ENCODE measurements at places on chromosomes 11 and 22.
A peak's percentile ranks its signal among the peaks of the same experiment; 100 is the strongest.

DNA sequence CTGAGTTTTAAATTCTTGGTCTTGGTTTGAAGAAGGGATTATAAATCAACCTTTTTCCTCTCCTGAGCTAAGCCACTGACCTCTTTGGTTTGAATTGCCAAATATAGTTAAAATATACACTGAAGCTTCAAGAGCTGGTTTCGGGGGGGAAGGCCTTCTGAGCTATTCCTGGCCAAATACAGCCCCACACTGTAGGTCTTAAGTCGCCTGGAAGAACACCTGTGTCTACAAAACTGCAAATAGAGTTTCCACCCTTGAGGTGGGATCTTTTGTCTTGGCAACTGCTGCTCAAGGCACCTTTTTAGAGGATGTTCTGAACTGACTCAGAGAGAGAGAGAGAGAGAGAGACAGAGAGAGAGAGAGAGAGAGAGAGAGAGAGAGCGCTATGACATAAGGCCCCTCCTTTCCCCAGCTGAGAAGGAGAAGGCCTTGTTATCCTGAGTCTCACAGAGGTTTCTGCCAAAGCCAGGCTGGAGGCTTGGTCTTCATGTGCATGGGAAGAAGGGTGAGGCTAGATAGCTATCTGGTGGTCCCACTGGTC, 5.5 kb downstream of the ADM start:
- DNase-seq: no peak

- no peak for DNase-seq
Observed at GRCh38 chr11:112004389-112004788, 20.8 kb upstream of the DLAT start.

DNA sequence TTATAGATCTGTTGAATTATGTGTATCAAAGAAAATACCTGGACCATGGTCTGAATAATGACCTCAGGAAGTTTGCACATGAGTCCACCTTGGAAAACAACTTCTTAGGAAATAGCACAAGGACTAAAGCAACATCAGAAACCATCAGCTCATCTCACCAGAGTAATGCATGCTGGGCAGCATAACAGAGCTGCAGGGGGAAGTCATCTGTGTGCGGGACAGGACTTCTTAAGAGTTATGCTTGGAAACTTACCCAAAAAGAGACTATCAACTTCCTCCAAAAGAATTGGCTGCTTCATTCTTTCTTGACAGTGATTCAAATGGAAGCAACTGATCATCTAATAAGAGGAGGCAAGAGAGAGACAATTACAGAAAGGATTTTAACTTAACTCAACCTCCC, 2.5 kb downstream of the OR56B4 start:
- no peak for DNase-seq

DNA sequence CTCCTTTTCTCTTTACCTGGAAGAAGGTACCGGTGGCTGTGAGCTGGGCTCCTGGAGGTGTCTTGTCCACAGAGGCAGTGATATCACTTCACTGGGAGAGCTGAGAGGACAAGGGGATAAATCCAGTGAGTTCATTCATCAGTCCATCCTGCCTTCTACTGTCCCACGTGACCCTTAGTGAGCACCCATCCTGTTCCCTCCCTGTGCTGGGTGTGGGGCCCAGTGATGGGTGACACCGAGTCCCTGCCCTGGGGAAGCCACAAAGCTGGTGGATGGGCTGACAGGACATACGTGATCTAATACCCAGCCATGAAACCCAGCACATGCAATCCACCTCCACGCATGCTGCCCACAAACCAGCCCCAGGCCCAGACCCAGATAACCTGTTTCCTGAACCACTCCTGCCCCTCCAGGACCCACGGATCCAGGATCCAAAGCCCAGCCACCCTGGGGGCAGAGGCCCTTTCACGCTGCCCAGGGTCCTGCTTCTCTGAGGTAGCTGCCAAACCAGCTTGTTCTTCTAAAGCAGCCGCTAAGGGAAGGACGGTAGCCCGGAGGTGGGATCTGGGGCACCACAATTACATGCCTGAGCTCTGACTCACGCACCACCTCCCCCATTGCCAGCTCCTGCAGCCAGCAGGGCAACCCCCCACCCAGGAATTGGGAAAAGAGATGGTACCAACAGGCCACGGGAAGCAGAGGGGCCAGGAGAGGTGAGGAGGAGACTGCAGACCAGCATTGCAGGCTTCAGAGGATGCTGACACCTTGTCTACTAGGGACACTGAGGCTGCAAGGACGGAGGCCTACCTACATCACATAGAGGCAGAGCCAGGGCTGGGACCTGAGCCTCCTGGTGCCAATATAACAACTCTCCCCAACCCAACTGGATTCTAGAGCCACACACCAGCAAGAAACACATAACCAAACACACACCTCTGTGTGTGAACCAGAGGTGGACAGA, 35.2 kb downstream of the GDPD5 start:
- no peak for DNase-seq

GRCh38 chr11:96112192-96113128, 188.6 kb upstream of the MTMR2 start:
- DNase-seq: no peak

DNA sequence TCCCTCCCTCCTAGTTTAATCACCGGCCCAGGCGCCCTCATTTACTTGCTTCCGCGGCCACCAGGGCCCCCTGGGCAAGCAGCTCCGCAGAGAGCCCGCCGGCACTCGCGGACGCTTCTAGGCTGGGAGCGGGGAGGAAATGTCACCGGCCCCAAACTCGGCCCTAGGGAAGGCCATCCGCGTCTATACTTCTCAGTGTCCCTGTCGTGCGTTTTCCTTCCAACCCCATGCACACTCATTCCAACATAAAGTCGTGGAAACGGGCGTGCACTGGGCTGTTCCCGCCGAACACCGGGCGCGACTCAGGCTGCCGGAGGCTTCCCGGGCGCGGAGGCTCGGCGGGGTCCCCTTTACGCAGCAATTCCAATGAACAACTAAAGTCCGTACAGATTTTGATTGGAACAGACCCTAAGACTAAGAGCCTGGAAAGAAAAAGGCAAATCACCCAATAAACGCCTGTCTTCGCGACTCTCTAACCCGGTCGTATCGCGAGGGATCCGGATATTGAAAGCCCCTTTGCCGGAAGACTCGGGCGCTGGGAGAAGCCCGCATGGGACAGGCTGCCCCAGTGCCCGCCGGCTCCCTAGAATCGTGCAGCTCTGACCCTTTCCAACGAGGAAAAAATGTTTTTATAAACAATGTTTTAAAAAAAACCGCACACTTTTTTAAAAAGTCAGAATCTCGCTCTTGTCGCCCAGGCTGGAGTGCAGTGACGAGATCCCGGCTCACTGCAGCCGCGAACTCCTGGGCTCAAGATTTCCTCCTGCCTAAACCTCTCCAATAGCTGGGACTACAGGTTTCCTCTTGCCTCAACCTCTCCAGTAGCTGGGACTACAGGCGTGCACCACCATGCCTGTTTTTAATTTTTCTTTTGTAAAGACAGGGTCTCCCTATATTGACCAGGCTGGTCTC, 1.3 kb upstream of the BARX2 start:
- no peak for DNase-seq

DNA sequence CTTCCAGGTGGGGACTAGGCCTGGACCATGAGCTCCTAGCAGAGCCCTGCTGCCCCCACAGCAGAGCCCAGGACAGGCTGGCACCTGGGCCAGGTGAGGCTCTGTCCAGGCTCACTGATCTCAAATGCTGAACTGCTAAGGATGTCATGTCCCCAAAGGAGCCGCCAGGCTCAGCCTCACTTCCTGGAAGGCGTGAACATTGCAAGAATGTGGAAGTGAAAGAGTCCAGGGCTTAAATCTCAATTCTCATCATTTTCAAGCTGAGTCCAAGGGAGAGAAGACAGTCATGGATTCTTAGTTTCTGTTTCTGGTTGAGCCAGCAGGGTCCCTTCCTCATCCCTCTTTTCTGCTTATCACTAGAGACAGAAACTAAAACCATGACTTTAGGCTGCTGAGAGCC, 5.0 kb downstream of the ASCL2 start:
- no peak for DNase-seq

- no peak for DNase-seq
Observed at GRCh38 chr11:125763483-125763882, 15.1 kb downstream of the PATE2 start.

DNA sequence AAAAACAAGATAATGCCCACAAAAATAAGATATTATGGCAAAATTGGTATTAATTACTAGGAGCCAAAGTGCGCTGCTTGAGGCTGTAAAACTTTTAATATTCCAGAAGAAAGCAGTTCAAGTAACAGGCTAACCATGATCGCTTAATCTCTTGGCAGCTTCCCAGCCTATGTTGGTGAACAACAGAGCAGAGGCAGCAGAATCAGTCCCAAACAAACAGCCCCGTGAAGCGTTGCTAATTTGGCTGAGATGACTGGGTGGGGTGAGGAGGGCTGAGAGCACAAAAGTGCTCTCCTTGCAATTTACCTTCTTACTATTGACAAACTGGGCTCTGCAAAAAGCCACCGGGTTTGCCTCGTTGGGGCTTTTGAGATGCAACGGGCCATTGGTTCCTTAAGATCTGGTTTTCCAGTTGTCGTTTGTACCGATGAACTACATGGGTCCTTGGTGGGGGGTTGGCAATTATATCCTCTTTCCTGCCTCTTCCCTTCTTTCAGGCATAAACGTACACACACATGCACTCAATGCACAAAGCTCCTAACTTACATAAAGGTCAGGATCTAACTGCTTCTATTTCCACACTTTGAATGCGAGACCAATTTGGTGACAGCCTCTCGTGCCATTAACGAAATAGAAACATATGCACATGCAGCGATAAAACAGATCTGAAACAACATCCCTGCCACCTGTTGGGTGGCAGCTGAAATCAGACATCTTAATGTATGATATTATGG, 407.6 kb upstream of the CADM1 start:
- DNase-seq: peak; percentile 95

GRCh38 chr11:75481223-75481921, 44.4 kb downstream of the GDPD5 start:
- DNase-seq: no peak

DNA sequence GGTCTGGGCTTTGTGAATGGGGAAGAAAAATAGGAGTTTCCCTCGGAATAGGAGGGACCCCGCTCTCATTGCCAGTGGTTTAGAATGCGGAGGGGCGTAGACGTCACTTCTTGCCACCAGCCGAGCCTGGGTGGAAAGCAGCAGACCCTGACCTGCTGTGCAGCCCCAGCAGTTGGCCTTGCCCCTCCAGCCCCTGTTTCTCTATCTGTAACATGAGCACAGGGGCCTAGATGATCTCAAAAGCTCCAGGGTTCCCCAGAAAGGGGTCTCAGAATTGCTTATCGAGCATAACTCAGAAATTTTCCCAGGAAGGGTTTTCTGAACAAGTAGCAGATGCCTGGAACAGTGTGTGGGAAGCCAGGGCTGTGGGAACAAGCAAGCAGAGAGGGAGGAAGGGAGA, 43.9 kb downstream of the C11orf91 start:
- DNase-seq: no peak

GRCh38 chr22:23695571-23696325, 4.9 kb downstream of the RGL4 start:
- DNase-seq: no peak

Data from NCI-H1105 (cell line).